T-helper 2 cell (primary cell): ENCODE measurements at places on chromosomes 11 and 22.

DNA sequence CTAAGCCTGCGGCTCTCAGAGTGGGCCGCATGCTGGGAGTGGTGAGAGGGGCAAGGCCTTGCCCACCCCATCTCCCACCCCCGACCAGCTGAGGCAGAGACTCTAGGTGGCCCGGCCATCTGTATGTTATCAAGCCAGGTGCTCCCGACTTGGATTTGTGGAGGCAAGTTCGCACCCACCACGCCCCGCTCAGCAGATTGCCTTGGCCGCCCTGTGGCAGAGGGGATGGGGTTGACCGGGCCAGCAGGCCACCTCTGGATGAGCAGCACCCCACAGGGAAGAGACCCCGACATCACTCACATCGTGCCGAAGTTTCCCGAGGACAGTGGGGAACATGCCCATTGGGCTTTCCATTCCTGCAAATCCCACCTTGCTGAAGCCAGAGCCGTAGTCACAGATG, 40.8 kb downstream of the DHCR7 start:
- DNase-seq = no peak

DNA sequence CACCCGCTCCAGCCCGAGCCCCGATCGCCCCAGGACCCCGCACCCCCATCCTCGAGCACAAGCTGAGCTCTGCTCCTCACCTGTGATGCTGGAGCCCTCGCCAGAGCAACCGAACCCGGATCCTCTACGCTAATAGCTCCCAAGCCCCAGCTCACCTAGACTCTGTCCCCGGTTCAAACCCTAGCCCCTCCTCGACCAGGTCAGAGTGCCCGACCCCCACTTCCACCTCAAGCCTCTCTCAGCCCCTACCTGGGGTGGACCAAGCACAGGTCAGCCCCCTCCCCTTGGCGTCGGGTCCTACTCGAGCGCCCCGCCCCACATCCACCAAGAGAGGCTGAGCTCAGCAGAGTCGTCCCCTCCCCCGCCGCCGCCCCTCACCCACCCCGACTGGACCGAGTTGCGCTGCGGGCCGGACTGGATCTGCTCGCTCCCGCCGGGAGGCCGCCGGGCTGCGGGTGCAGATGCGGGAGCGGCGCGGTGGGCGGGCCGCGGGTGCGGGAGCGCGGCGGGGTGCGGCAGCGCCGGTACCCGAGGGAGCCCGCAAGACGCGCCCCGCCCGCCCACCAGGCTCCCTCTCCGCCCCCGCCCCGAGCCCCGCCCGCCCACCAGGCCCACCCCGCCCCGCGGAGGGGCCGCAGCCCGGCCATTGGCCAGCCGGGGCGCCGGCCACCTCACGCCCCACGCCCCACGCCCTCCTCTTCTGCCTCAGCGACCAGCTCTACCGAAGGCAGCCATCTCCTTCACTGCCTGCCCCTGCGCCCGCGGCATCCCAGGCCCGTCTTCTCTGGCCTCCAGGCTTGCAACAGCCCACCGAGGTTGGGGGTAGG, 577 bp upstream of the DKK3 start:
- no peak for DNase-seq

DNA sequence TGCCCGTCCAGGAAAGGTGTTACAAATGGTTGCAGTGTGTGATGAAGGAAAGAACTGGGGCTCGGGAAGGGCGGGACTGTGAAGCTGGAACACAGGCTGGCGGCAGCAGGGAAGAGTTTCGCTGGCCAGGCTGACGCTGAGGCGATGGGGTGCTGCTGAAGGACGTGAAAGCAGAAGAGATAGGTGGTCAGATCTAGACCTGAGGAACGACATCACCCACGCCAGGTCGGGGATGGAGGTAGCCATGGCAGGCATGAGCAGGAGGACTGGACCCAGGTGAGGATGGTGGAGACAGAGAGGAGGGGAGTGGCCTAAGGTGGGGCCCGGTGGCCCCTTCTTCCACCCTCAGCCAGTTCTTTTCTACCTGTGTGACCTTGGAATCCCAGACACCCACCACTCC, 9.1 kb downstream of the CDC42EP2 start:
- DNase-seq = no peak

GRCh38 chr22:23700706-23701105, 9.9 kb downstream of the RGL4 start:
- DNase-seq = no peak

GRCh38 chr22:49113758-49114157, 713.9 kb downstream of the BRD1 start:
- no peak for DNase-seq

DNA sequence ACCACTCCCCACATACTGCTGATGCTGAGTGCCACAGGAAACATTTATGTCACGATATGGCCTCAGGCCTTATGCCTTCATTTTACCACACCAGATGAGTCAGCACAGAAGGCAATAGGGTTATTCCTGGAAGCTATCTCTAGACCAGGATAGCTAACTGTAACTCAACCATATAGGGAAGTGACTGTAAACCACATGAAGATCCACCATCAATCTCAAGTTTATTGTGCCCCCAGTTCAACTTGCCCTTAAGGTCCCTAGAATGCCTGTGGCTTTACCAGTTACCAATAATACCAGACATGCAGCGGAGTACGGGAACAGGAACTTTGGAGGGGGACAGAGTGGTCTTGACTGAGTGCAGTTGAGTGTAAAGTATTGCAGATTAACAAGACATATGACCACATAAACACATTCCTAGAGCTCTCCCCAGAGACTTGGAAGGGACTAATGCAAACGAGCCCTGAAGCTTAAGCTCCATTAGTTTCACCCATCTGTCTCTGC, 180.9 kb downstream of the KIF18A start:
- DNase-seq = no peak

GRCh38 chr11:128867277-128867676, at the start of gene KCNJ1:
Gene KCNJ1 (minus strand): TSS chr11:128867296. CDS start chr11:128840243, 27,053 bp downstream.
- DNase-seq = no peak

GRCh38 chr22:35359380-35360065, 21.4 kb upstream of the HMOX1 start:
- no peak for DNase-seq

GRCh38 chr11:114309517-114309916, 13.3 kb downstream of the NNMT start:
- DNase-seq = no peak

GRCh38 chr11:131691181-131692041, 321.0 kb downstream of the NTM start:
- DNase-seq = no peak

DNA sequence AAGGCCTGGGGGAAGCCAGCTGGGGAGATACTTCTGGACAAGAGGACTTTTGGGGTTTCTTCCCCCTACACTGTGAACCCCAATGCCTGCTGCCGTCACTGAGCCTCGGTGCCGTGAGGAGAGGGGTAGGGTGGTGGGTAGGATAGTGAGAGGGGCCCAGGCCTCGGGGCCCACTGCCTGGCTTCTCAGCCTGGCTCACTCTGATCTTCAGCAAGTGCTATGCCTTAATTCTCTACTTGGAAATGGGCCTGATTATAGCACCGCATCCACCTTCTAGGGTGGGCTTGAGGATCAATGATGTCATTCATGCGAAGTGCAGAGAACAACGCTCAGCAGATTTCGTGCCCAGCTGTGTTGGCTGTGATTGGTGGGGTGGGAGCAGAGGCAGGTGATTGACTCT, 76.7 kb upstream of the NECTIN1 start:
- no peak for DNase-seq

- DNase-seq = no peak
These were observed 613.8 kb downstream of the BRD1 start for GRCh38 chr22:49213731-49214352.

- no peak for DNase-seq
These were observed 104.3 kb downstream of the MAML2 start for GRCh38 chr11:96238563-96239135.

DNA sequence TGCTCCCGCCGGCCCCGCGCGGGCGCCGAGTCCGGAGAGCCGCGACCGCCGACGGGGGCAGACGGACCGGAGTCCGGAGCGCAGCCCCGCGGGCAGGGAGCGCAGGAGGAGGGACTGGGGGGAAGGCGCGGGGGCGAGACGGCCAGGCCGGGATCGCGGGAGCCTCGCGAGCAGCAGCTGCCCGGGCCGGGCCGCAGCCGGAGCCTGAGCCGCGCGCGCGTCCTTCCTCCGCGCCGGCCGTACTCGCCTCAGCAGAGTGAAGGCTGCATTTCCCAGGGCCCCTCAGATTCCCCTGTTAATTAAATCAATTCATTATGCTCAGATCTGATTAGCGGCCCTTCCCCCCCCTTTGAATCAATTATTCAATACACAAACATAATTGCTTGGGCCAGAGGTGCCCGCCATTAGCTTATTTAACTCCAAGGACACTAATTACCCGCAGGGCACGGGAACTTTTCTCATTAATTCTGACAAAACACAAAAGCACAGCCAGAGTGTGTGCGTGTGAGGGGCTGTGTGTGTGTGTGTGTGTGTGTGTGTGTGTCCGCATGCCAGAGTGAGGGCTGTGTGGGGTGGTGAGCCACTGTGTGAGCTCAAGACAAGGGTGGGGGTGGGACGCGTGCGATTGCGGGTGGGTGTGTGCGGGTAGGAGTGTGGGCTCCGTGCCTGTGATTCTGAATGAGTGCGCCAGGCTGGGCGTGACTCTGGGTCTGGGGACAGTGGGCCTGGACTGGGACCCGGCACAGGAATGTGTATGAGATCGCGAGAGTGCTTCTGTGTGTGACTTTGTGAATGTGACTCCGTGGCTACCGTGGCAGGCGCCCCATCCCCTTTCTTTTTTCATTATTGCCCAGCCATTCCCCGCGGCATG, 5.1 kb upstream of the LMO1 start:
- no peak for DNase-seq

DNA sequence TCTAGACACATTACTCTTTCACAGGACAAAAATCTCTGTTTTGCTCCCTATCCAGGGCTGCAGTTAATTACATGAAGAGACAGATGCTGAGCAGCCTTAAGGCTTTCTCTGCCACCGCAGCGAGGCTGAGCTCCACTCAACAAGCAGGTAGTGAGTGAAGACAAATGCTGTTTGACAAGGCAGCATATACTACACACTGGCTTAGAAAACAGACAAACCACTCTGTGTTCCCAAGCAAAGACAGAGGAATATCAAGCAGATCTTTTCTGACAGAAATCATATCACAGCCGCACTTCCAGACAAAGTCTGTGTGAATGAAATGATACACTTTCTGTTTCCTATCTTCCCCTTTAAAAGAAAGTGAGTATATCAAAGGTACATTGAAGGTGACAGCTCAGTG, 368.1 kb downstream of the DCDC1 start:
- DNase-seq = no peak

GRCh38 chr11:76910620-76911414, 50.1 kb downstream of the ACER3 start:
- DNase-seq = no peak

DNA sequence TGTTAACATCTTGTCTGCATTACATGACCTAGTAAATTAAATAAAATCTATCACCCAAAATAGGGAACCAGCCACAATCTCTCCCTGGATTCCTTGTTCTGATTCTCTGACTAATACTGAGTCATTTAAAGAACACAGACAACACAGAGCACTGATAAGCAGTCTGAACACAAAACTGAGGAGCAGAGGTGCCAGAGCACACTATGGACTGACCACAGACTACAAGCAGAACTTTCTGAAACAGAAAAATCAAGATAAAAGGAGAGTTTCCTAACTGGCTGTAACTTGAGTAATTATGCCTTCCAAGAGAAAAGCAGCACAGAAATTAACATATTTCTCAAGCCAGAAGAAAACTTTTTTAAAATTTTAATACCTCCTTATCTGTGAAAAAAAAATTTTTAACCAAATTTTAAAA, 128.8 kb downstream of the SGSM3 start:
- no peak for DNase-seq

DNA sequence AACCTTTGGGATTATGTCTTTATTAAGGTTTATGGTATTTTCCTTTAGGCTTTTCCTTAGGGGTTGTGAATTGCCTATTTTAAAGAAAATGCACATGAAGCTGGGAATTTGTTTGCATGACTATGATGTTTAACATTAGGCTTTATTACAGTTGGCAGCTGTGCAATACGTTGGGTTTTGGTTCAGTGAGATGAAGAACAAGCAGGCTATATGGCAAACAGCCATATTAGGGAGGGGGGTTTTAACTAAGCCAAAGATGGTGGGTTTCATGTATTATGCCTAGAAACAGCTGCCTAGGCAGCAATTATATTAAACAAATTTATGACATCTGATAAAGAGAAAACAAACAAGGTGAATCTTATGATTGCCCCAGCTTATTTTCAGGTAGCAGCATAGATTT, 880.8 kb downstream of the FAM181B start:
- no peak for DNase-seq

DNA sequence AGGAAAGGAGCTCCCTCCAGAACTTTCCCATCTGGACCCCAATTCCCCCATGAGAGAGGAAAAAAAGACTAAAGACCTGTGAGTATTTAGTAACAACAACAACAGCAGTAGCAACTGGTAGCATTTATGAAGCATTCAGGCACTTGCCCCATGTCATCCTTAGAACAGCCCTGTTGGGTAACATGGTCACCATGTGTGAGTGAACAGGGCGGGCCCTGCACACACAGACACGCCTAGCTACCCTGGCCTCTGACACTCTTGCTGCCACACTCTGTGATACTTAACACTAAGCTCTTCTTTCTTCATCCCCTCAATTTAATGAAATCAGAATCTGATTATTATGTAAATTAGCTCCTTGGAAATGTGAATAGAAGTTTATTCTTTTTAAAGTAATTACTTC, 26.1 kb upstream of the SLC25A18 start:
- no peak for DNase-seq
